ENCODE measurements at places on chromosomes 3 and 15.

GRCh38 chr15:78448441-78449219, 10.6 kb downstream of the IREB2 start:
- no peak for DNase-seq

DNA sequence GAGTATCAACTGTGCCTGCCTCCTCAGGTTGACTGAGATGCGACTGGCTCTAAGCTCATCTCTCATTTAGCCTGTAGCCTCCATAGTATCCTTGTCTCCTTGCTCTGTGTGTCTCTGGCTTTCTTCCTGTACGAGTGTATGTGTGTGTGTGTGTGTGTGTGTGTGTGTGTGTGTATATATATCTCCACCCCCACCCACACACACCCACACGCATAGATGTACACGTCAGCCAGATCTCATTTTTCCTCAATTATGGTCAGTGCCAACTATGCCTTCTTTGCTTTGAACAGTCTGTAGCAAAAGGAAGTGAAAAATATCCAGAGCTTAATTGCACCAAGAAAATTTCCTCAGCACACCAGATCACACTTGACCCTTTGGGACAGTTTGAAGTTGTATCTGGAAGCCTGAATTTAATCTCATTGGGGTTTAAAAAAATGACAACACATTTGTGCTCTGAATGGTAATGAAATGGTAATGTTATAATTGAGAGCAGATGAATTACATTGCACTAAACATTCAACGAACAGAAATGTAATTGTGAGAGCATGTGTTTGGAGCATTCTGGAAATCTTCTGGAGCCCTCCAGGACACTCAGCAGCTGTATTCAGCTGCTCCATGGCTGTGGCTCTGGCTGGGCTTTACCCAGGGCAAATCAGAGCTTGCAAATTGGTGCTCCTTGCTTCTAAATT, 63.6 kb downstream of the RYR3 start:
- DNase-seq: no peak

DNA sequence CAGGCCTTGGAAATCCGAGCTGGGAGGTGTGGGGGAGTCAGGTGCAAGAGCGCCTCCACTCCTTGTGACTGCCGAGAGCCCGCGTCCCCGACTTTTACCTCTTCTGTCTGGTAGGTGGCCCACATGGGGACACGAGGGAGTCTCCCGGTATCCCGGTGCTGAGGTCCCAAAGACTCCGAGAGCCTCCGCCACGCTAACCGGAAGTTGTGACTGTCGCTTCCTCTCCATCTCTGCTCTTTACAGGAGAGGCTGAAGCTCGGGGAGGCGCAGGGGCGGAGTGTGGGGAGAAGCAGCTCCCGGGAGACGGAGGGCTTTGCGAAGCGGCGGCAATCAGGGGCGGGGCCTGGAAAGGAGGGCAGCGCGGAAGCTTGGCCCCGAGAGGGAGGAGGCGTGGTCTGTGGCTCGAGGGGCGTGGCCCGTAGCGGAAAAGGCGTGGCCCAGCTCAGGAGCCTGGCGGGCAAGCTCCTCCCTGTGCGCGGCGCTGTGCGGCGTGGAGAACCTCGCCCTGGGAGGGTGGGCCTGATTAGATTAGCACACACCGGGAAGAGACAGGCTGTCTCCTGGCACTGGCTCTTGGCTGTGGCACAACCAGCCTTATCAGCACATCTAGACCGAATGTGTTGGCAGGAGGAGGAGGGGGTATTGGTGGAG, 143.9 kb downstream of the GABRB3 start:
- no peak for DNase-seq

GRCh38 chr3:107630779-107631178, 108.0 kb downstream of the BBX start:
- no peak for DNase-seq

GRCh38 chr15:52208306-52208946, 17.2 kb upstream of the GNB5 start:
- DNase-seq: peak; percentile 45

DNA sequence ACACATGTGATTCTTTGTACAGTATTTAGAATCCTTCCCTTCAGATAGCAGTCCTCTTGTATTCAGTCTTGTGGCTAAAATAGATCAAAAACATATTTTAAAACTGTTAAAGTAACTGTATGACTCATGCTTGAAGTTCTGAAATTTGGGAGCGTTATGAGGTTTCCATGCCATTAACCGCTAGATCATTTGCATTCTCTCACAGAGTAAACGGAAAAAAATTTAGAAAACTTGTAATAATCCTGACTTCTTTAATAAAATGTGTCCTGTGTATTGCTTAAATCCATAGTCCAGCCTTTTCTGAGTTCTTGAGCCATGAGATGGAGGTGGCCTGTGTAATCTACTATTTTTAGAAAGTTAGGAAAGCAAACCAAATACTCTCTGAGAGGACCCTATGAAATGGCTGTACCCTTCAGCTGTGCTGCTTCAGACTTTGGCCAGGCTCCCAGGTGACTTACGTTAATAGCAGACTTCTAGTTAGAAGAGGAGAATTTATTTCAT, 33.8 kb downstream of the MBNL1 start:
- DNase-seq: no peak

DNA sequence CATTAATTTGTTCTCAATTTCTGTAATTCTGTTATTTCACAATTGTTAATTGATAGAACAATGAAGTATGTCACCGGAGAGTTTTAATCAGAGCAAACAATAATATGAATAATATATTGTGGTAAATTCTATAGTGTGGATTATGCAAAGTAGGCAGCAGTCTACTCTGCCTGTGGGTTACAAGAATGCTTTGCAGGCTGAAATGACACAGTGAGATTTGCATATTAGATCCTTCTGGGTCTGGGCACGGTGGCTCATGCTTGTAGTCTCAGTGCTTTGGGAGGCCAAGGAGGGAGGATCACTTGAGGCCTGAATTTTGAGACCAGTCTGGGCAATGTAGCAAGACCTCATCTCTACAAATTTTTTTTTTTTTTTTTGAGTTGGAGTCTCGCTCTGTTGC, 12.5 kb downstream of the COPG1 start:
- no peak for DNase-seq

DNA sequence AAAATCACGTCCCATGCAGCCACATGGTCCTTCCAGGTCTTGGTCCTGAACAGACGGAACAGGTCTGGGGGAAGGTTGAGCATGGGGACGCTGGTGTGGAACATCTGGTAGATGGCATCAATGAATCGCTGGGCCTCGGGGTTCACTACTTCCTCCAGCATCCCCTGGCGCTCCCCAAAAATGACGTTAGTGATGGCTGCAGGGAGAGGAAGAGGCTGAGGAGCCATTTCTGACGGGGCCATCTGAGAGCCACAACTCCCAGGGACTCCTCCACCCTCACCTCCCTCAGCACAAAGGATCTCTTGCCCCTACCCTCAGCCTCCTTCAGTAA, 23.7 kb downstream of the CYP11A1 start:
- no peak for DNase-seq

DNA sequence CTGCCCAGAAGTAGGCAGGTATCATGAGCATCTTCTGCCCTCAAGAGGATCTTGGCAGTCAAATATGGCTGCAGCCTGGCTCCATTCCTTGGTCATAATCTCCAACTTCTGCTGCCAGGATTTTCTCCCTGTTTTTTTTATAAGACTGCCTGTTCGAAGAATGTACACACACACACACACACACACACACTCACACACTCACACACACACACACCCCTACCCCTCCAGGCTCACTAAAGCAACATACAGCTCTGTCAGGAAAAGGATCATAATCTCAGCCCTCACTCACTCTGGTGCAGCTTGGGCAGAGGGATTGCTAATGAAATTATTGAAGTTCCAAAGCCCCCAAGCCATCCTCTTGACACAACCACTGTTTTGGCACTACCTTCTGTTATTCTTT, 129.2 kb upstream of the BFSP2 start:
- no peak for DNase-seq

DNA sequence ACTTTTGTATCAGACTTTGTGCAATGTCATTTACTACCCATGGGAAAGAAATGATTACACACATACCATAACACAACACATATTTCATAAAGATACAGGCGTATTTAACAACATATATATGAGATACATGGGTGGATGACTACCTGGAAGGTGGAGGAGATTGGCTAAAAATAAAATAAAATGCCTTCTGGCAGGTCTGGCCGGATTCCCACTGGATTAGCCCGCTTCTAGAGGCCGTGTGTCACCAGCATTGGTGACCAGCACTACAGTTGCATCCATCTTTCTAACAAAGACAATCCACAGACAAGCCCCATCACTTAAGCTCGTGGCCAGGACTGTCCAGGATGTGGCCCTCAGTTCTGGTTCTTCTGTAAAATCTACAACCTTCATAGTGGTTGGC, 21.0 kb upstream of the SEC22A start:
- no peak for DNase-seq

DNA sequence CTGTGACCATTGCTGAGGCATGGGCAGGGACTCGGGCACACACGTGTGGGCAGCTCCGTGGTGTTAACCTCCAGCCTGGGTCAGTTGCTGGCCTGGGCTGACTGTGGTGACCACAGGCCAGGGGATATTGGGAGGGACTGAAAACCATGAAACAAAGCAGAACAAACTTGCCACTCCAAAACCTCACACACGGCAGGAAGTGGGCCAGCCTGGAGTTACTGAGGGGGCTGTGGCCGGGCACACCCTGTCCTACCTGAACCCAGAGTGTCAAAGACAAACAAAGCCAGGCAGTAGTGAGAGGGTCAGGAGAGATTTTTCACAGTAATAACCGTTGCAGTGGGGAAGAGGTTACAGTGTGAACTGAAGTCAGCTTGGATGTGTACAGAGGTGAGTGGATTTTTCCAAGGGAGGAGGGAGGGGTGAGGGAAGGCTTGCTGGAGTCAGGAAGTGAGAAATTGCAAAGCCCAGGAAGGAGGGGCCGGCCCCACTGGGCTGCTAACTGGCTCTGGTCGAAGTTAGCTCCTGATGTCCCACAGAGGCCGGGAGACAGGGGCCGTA, 40.0 kb upstream of the ATP10A start:
- no peak for DNase-seq

DNA sequence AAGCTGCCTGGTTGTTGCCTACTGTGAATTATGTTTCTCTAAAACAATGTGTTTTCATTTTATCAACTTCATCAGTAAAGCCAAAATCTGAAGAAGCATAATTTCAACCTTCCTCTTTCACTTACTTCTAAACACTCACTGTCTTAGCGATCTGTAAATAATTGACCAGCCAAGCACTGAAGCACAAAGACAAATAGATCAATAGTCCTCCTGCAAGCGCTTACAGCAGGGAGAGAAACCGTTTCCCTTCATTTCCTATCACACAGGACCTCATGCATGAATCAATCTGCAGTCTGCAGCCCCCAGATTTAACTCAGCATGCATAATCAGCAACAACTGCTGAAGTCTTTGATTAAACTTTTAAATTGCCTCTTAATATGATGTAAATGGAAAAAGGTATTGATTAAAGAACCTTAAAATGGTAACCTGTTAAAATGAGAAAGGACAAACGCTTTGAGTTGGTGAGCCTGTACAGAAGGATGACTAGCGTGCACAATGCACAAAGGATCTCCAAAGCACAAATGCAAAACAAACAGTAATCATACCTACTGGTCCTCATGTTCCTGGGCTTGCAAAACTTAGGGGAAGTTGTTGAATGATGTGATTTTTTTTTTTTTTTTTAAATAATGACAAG, 370.2 kb upstream of the ZNF385D start:
- no peak for DNase-seq

- DNase-seq: no peak
Observed at GRCh38 chr15:92421976-92422375, 28.3 kb downstream of the ST8SIA2 start.

GRCh38 chr15:25691544-25692430, 171.3 kb downstream of the ATP10A start:
- DNase-seq: no peak

GRCh38 chr3:169118666-169119370, 544.7 kb downstream of the MECOM start:
- no peak for DNase-seq

GRCh38 chr15:71332431-71333004, 217.2 kb downstream of the THSD4 start:
- no peak for DNase-seq

DNA sequence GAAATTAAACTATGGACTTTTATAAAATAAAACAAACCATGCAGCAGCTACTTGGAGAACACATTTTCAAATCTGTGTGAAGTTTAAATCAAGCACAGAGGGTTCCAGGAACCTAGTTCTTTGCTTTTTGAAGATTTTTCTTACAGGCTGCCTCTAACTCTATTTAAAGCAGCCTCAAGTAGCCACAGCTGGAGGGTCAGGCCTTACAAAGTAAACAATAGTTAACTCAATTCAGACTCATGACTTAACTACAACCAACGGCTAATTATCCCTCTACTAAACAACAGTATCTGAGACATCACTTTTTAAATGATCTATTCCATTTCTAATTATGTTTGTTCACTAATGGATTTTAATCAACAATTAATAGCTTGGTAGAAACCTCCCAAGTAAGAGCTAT, 9.8 kb downstream of the LRIG1 start:
- DNase-seq: no peak
